ENCODE measurements at places on chromosomes 11 and 22.

- DNase-seq, result no peak
Measured at GRCh38 chr11:11965192-11965591, 43.2 kb downstream of the DKK3 start.

DNA sequence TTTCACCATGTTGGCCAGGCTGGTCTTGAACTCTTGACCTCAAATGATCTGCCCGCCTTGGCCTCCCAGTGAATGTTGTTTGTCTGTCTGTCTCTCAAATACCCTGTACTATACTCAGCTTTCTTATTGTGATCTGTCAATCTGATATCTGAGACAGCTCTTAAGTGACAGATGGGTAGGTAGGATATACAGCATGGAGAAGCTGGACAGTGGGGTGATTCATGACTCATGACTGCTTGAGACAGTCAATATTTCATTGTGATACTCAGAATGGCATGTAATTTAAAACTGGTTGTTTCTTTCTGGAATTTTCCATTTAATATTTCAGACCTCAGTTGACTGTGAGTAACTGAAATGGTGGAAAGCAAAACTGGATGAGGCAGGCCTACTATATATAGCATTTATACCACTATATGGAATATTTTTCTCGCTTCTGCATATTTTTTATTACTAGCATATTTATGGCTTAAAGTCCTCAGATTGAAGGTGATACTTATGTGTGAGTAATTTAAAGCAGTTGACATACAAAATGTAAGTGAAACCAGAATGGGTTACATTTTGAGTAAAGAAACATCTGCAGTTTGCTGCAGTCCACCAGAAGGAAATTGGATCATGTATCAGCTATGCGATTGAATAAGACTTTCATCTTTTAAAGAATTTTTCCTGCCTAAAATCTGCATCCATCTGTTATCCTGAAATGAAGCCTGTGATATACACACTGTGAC, 22.3 kb downstream of the ARHGAP42 start:
- no peak for DNase-seq

- DNase-seq, result no peak
Measured at GRCh38 chr11:93225662-93226061, 27.9 kb upstream of the SLC36A4 start.

DNA sequence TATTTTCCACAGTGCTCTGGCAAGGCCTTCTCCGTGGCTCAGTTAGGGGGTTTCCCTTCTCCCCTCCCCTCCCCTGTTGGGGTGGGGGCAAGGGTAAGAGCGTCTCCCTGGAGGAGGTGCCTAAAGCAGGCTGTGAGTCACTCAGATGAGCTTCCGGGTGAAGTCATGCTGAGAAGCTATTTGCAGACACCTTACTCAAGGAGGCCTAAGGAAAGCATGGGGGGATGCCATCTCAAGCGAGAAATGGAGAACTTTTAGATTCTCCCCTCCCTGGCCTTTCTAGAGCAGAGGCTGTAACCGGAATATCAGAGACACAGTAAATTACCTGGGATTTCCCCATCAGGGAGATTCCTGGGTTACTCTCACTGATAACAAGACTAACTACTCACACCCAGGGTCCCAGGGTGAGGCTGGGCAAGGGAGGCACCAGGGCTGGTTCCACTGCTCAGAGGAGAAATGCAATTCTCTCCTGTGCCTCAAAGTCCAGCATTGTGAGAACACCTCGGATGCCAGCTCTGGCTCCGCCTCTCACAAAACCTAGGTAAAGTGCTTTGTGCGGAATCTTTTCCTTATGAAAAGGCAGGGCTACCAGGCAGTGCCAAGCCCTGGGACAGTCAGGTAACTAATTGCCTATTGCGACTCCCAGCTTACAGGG, 123.6 kb downstream of the ABTB2 start:
- DNase-seq, result no peak

DNA sequence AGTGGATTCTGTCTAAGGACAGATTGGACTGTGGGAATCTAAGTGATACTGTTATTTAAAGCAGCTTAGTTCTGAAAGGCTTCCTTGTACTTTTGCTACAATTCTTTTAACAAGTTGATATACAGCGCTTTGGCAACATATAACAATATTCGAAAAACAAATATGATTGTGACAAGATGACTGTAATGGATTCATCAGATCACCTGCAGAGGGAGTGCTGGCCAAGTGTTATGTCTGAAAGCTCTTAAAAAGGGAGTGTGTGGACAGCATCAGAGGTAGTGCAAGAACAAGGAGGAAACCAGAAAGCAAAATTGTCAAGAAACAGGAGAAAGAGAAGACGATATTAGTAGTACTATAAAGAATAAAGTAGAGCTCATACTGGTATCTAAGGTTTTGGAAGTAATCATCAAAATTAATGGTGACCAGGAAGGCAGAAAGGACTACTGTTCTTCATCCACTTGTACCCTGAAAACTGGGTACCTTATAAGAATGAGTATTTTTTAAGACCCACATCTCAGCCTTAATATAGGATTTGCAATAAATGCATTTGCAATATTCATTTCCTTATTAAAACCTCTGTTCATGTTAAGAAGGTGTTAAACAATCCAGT, 1112.0 kb upstream of the CCDC90B start:
- DNase-seq, result no peak

- DNase-seq, result no peak
Measured at GRCh38 chr11:29217901-29218300, 798.9 kb downstream of the KCNA4 start.

- DNase-seq, result no peak
Measured at GRCh38 chr22:26194313-26194712, 25.1 kb downstream of the SEZ6L start.

- no peak for DNase-seq
Measured at GRCh38 chr11:9755561-9756185, 91.8 kb downstream of the SWAP70 start.

DNA sequence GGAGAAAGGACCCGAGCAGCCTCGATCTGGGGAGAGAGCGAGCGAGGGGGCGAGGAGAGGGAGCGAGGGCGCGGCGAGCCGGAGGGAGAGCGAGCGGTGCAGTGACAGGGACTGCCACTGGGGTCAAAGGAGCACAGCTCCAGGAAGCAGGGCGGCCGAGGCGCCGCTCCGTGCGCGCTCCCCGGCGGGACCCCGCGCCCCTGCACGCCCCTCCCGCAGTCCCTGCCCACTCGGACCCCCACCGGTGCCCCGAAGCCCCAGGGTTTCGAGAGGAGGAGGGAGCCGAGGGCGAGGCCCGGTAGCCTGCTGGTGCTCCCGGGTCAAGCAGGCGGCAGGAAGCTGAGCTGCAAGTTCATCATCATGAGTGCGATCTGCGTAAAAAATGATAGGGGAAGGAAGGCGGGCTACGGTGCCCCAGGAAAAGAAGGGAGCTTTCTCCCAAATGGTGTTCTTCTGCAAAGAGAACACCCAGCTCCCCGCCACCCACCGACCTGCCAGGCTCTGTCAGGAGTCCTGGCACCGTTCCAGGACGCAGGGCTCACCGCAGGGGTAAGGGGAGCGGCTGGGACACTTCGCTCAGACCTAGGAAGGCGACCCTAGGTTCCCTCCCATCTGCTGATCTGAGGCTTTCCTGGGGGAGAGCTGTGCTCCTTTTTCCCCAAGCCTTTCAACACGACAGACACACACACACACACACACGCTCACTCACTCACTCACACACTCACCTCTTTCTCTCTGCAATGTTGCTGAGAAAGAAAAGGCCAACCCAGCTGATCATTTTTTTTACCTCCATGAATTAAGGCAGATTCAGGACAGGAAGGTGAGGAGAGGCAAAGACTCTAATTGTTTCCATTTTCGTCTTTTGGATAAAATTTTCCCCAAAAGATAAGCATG, at the start of gene MPPED2:
Gene MPPED2, minus strand, starts transcription at position 103 of the 894 bp plus-strand sequence. CDS start 5,980 bp downstream, outside the sequence.
- peak; percentile 20 for DNase-seq

DNA sequence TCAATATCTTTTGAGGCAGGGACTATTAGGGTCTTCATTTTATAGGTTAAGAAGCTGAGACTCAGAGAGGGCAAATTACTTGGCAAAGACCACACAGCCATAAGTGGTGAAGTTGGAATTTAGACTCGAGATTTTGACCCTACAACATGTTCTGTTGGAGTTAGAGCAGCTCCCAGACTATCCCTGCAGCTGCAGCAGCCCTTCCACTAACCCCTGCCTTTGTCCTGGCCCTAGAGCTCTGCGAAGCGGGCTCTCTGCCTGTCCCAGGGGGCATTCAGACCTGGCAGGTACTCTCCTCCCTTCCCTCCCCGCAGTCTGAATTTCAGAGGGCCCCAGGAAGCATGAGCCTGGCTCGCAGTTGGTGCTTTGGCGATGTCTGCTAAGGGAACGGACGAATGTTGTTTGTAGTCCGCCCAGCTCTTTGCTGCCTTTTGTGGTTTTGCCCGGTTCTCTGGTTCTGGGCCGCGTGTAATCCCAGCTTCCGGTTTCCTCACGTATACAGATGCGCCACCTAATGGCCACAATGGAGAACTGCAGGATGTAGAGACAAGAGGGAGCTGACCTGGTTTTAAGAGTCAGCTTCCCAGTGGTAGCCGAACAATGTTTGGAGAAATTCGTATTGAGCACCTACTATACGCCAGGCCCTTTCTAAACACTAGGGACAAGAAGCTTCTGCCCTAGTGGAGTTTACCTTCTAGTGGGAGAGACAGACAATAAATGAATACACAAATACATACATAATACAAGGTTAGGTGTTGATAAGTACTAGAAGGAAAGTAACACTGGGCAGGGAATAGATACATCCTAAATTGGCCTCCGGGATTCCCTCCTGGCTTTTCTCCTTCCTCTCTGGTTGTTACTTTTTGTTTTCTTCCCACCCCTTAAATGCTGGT, 125.2 kb downstream of the ST3GAL4 start:
- DNase-seq, result peak; percentile 90

DNA sequence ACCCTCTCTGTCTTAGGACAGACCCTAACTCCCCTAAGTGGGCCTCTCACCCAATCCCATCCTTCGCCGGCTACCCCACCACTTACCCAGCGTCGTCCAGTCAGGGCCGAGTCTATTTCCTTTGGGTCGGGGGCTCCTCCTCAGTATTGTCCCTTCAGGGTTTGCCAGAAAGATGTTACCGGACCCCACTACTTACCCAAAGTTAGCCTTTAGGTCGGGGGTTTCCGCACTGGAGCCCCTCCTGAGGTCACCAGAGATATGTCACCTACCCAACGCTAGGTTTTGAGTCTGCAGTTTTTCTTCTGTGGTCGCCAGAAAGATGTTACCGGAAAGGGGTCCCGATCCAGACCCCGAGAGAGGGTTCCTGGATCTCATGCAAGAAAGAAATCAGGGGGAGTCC, 17.9 kb upstream of the B4GALNT4 start:
- no peak for DNase-seq

DNA sequence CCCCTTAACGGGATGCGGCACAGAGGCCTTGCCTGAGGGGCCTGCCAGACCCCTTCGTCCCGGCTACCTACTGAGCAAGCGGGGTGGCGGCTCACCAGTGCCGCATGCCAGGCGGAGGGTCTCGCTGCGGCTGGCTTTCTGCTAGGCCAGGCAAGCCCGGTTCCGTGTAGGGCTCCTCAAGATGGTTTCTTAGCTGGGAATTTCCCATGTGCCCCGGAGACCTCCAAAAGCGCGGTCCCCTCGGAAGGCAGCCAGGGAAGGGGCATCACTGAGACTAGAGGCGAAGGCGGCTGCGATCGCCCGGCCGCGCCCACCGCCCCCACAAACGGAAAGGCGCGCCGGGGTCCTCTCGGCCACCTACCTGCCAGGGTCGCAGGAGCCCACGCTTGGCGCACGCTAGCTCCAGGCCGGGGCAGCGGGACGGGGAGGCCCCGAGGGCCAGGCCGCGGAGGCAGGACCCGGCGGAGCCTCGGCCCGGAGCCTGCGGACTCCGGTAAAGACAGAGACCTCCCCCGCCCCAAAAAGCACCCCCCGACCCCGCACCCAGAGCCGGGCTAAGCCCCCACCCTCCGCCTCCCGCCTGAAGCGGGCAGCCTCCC, 23.8 kb downstream of the MICAL3 start:
- DNase-seq, result no peak

DNA sequence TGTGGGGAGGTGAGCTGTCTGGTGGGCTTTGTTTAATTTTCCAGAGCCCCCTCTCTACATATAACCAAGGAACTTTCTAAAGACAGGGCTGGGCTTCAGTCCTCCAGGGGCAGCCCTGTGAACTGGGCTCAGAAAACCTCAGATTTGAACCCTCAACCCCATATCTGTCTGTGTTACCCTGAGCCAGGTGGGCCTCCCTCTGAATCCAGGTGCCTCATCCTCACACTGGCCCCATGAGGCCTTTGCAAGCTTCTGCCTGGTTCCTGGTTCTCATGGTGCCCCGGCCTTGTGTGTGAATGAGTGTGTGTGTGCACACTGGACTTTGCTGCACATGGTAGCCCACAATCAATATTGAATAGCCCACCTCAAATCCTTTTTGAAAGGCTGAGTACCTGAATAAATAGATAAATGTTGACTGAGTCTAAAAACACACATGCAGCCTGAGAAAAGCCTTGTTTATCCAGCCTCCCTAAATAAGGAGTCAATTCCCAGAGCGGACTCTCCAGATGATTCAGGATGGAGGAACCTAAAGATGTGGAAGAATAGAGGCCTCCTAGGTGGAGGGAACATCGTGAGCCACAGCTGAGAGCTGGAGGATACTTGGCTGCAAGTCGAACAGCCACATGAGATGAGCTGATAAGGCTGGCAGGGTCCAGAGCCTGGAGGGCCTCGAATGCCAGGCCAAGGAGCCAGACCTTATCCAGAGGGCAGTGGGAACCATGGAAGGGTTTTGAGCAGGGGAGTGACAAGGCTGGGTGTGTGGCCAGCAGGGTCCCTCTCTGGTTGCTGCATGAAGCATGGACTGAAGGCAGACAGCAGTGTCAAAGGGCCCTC, 28.1 kb upstream of the P2RY2 start:
- no peak for DNase-seq

DNA sequence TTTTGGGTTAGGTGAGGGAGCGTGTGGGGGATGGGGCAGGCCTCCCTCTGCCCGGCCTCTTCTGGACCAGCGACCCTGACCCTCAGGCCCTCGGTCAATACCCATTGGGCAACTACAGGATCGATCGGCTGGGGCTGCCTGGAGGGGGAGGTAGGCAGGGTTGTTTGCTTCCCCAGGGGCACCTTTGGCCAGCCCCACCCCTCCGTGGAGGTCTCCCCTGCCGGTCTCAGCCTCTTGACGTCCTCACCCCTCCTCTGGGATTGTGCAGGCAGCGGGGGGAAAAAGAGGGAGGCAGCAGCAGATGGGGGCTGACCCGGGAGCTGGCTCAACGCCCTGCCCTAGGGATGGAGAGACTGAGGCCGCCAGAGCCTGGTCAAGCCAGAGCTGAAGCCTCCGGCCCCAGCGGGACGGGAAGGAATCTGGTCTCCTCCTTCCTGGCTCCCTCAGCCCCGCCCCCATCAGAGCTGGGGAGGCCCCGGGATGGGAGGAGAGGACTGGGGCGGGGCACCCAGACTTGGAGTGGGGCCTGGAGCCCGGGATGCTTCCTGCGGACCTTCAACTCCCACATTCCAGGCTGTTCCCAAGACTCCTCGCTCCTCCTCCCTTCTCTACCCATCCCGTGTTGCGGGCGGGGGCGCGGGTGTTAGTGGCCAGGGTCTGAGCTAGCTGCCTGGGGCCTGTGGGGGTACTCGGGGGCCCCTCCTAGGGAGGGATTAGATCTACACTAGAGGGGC, 14.4 kb upstream of the CDC42EP1 start:
- no peak for DNase-seq

- no peak for DNase-seq
Measured at GRCh38 chr11:84648471-84648870, 978.7 kb downstream of the DLG2 start.
